ENCODE measurements at places on chromosomes 11 and 22.

GRCh38 chr22:23225337-23225723, 45.0 kb downstream of the BCR start:
- no peak for DNase-seq

GRCh38 chr11:132962041-132962440, 570.3 kb downstream of the OPCML start:
- DNase-seq, result peak; percentile 38

DNA sequence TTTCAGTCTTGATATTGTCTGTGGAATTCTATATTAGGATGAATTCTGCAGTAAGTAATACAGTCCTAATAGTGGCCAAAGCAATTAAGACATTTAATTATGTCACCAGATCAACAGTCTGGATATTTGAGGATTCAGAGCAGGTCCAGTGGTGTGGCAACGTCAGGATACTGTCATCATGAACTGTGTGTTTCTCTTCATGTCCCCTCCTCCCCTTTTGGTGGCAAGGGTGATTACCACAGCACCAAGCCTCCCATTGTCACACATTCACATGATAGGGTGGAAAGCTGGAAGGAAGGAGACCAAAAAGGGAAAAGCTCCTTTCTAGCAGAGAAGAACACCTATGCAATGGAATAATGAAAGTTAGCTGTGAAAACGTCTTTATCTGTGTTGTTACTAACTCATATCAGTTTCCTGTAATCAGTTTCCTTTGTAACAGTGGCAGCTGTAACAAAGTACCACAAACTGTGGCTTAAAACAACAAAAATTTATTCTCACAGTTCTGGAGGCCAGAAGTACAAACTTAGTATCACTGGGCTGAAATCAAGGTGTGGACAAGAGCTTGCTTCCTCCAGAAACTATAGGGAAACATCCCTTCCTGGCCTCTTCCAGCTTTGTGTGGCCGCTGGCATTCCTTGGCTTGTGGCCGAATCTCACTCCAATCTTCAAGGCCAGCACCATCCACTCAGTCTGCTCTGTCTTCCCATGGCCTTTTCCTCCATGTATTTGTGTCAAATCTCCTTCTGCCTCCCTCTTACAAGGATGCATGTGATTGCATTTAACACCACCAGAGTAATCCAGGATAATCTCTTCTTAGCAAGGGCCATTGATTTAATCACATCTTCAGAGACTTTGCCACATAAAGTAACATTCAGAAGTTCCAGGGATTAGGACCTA, 6.5 kb upstream of the RBM14 start:
- no peak for DNase-seq

- DNase-seq, result no peak
Measured at GRCh38 chr22:26374391-26375026, 54.6 kb upstream of the ASPHD2 start.

- DNase-seq, result no peak
Measured at GRCh38 chr11:131624531-131624930, 254.1 kb downstream of the NTM start.

GRCh38 chr11:67437082-67437808, at the start of gene PTPRCAP:
TSS of gene PTPRCAP (minus strand) at chr11:67437682. CDS start at chr11:67437619, 63 bp downstream.
- no peak for DNase-seq

- DNase-seq, result no peak
Measured at GRCh38 chr11:132427611-132428010, 1057.2 kb downstream of the NTM start.

- DNase-seq, result no peak
Measured at GRCh38 chr11:125448136-125448535, 47.9 kb downstream of the FEZ1 start.

GRCh38 chr22:20145206-20145831, 5.5 kb downstream of the CCDC188 start:
- DNase-seq, result no peak

DNA sequence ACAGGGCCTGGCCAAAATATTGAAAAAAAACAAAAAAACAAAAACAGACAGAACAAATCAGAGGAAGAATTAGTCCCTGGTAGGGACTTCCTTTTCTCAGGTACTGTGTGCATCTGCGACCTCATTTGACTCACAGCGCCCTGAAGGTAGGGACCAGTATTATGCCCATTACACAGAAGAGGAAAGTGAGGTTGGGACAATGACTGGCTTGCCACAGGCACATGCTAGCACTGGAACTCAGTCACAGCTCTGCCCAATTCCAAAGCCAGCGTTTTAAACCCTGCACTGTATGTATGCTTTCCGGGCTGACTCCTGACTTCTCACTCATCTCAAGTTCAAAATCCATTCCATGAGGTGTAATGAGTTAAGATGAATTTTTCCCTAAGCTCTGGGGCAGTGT, 3.3 kb downstream of the SEC14L4 start:
- no peak for DNase-seq

- no peak for DNase-seq
Measured at GRCh38 chr22:35092406-35092805, 26.4 kb downstream of the ISX start.

DNA sequence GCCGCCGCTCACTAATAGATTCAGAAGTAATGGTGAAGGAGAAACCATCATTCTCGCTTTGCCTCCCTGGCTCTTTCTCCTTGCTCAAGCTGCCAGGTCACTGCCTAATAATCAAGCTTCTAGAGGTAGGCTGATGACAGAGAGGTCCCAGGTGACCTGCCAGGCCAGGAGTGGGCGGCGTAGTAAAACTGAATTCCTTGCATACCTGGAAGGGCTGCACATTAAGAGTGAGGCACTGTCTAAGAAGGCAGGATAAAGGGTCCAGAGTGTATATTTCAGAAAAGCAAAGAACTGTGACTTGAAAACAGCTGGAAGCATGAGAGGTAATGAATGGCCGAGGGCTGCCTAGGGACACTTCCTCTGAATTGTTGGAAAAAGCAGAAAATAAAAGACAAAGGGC, 4.1 kb downstream of the SYT13 start:
- DNase-seq, result no peak

- no peak for DNase-seq
Measured at GRCh38 chr11:34999453-34999852, 83.0 kb downstream of the PDHX start.

DNA sequence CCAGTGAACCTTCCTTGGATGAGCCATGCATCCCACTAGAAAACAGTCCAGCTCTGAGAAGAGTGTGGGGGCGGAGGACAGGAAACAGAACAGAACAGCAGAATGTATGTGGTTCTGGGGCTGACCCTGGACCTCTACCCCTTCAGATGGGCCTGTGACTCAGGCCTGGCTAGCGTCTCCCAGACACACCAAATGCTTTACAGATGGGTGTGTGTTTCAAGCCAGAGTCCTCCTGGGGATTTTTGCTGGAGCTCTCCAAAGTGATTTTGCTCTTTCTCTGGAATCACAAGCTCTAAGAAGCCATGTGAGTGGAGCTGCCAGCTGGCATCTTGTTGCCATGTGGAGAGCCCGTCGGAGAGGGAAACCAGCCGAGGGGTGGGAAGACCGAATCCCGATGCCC, 13.2 kb upstream of the C1QTNF4 start:
- peak; percentile 48 for DNase-seq

DNA sequence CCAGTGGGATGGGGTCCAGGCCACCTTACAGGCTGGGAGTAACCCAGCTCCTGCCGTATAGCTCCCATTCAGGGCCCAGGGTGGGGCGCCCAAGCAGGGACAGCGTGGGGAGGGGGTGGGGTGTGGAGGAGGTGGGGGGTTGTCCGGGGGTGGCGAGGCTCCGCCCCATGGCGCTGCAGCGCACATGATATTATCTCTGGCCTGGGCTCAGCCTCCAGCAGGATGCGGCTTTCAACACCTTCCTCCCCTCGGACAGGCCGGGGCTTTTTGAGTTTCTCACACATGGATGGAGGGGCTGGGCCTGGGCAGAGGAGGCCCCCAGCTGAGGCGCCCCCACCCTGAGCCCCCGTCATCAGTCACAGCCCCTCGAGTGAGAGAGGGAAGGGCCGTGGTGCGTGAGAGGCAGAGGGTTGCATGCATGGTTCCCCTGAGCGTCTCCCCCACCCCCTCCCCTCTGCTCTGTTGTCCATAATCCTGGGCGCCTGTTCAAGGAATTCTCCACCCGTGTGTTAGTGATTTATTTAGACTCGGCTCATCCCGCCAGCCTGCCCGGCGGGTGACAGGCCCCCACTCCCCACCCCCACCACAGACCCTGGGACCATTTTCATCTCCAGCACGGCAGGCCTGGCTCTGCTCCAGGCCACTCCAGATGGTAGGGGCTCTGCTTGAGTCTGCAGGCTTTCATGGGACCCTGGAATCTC, 44.9 kb downstream of the WNT11 start:
- DNase-seq, result no peak

DNA sequence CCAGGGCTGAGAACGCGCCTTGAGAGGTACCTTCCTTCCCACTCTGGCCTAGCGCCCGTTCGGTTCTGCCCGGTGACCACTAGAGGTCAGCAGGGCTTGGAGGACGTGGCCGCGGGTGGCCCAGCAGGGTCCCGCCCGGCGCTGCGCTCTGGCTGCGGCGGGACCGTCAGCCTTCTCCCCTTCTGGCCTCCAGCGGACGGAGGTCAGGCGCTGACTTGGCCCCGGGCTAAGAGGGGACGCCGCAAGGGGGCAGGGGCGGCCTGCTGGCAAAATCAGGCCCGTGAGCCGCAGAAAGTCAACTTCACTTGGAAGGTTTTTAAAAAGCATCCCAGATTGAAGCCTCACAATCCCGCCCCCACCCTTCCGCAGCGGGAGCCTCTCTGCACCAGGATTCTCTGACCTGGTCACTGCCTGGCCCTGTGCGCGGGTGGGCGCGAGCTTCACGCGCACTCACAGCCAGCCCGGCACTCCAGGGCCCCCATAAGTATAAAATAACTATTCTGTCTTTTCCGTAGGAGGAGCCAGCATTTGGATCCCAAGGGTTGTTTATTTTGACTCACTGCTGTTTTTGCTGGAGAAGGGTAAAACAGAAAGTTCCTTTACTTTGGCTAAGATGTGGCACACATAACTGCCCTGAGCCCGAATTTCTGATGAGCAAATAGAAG, 23.2 kb upstream of the ZBTB16 start:
- DNase-seq, result no peak

DNA sequence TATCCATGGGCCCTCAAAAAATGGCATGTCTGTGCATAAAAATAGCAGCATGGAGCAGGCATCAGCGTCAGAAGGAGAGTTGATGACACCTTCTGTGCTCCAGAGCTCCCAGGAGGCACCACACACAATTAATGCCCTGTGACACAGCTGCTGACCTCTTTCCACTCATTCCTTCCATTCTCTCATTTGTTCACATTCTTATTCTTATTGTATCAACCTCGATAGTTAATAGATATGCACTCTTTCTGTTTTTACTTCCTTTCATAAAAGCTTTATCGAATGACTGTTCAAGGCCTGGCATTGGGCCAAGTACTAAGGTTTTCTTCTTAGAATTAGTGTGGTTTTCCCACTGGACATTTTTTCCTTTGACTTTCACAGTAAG, 266.0 kb upstream of the MTNR1B start:
- DNase-seq, result no peak

DNA sequence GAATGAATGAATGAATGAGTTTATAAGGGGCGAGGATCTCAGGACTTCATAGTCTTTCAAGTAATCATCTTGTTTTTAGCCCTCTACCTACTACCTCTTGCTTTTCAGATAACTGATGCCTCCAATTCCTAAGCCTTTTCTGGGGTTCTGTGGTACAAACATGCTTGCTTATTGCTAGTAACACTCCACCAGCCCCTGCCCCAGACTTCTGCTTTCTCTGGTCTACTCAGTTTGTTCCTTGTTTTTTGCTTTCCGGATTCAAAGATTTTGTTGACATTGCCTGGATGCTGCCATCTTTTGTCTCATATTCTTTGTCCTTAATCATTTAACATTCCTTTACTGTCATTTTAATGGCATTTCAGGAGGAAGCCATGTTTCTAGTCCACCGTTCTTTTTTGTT, 8.9 kb upstream of the TMEM9B start:
- DNase-seq, result no peak

DNA sequence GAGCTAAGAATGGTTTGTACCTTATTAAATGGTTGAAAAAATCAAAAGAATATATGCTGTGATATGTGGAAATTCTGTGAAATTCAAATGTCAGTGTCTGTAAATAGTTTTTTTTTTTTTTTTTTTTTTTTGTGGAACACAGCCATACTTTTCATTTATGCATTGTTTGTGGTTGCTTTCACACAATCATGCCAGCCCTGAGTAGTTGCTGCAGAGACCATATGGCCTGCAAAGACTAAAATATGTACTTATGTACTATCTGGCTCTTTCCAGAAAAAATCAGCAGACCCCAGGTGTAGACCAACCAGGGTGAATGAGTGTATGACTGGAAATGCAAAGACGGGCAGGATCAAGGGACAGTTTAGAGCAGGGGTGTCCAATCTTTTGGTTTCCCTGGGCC, 98.3 kb downstream of the PTPRJ start:
- no peak for DNase-seq

DNA sequence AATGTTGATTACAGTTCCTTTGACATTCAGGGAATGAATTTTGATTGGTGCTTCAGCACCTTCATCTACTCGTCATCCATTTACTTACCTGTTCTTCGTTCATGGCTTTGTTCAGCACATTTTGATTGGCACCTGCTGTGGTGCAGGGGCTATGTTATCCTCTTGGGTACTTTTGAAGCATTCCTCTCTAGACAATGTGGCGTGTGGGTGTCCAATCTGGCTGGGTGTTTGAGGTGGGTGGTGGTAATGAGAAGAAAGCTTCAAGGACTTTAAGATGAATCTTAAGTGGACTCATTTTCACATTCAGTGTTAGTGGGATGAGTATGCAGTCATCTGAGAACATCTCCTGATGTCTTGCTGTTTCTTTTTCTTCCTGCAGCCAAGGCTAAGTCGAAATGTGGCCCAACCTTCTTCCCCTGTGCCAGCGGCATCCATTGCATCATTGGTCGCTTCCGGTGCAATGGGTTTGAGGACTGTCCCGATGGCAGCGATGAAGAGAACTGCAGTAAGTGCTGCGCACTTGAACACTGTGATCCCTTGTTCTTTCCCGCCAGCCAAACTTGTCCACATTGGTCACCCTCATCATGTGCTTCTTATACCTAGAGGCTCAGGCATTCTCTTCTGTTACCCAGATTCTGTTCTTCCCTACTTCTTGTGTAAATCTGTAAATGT, 137.5 kb downstream of the LDLRAD3 start:
- DNase-seq, result no peak

DNA sequence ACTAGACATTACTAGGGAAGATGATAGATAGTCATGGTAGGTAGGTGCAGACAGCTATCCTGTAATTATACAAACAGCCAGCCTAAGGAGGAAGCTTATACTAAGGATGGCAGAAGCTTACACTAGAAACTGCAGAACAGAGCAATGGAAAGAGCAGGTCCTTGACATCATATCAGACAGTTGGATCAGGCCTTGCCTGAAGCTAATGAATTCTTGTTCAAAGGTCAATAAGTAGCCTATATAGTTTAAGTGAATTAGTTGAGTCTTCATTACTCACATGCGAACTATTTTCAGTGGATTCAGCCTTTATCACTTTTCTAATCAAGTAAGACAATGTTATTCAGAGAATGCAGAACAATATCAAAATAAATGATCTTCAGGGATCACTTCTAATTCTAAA, 22.3 kb upstream of the GRK3 start:
- no peak for DNase-seq

Data from amniotic stem cell (primary cell).